AG04449 (cell line): ENCODE measurements at places on chromosomes 3 and 15.

DNA sequence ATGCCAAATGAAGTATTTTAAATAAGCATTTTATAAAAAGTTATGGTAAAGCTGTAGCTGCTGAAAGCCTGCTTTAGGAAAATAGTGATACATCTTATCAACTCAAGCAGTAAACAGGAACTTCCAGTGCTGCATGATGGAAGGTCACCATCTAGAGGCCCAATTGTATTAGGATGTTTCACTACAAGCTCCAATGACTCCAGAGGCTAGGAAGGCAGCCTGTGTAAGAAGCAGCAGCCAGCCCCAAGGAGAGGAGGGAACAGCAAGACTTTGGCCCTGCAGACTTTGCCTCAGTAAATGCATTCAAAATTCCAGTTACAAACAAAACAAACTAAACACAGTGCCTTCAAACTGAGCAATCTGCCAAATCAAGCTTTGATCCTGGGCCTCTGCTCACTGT, 32.1 kb downstream of the ILDR1 start:
- DNase-seq, result no peak

GRCh38 chr3:138323971-138324370, 5.7 kb downstream of the NME9 start:
- no peak for DNase-seq

DNA sequence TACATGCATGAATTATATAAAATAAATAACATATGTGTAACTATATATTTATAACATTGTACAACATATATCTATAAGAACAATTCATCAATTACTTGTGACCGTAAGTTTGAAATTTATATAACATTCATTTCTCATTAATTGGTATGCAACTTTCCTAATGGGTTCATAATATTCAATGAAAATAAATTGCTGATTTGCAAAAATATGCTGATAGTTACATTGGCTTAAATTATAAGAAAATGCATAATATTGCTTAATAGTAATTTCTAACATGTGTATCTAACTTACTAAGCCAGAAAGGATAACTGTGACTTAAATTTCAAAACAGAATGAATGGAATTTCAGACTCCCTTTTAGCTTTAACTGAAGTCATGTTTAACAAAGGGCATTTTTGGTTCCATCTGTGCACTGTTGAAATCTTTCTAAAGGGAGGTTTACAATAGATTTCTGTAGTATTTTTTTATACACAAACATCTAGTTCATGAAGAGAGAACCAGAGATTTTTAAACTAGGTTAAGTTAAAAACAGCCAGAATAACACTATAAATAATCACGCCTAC, 310.9 kb downstream of the TBC1D5 start:
- no peak for DNase-seq

DNA sequence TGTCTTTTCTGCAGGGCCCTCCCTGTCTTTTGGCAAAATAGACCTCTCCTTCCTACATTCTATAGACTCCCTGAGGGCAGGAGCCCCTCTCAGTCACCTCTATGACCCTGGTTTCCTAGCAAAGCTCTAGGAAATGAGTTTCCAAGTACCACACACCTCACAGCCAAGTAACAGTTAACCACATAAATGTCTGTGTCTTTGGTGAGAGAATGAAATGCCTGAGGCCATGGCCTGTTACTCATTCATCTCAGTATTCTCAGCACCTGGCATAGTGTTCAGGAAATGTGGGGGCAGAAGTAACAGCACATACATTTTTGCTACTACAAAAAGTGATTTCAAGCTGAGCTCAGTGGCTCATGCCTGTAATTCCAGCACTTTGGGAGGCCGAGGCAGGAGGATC, 21.0 kb downstream of the RFT1 start:
- no peak for DNase-seq

DNA sequence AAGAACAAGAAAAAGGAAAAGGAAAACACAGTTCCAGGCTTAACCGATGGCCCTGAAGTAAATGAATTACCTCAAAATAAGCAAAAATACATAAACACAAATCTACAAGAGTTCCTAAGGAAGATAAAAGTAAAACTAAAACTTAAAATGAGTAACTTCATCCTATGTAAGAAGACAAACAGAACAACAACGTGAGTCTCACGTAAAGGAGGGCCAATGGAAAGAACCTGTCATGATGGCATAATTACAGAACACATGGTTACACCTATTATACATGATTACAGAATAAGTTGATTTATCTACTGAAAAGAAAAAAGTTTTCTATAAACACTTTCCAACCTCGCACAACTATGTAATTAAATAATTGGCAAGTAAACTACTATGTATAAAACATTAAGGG, 42.1 kb downstream of the ADAM10 start:
- DNase-seq, result no peak

- no peak for DNase-seq
Measured at GRCh38 chr3:10515884-10516495, 10.6 kb upstream of the ATP2B2 start.

DNA sequence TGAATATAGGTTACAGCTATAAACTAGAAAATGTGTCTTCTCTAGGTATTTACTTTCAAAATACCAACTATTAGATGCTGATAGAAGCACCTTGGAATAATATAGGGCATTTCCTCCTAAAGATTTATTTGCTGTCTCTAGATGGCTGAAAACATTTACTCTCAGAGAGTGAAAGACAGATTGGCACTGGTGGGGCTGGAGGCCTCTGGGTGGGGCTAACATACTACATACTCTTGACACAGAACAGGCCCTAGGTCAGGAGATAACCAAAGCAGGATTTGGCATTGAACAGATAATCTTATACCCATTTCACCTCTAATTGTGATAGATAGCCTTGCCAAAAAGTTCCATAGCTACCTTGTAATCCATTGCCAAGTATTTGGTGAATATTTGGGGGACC, 253.3 kb upstream of the TBC1D5 start:
- DNase-seq, result no peak

GRCh38 chr3:46845860-46846623, 17.2 kb downstream of the MYL3 start:
- DNase-seq, result no peak

DNA sequence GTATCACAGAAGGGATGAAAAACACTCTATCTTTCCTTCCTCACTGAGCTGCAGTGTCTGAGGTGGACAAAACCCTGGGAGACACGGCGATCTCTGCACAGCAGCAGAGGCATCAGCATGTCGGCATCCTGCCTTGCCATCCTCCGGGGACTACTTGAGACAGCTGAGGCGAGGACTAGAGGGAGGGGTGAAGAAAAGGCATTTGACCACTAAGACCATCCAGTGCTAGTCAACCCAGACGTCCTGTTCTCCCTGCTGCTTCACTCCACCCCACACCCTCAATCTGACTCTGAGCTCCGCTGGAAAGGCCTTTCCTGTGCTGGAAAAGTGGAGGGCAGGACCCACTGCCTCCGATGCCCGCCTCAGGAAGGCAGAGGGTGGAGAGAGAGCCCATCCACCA, 67.3 kb downstream of the VGLL4 start:
- no peak for DNase-seq

DNA sequence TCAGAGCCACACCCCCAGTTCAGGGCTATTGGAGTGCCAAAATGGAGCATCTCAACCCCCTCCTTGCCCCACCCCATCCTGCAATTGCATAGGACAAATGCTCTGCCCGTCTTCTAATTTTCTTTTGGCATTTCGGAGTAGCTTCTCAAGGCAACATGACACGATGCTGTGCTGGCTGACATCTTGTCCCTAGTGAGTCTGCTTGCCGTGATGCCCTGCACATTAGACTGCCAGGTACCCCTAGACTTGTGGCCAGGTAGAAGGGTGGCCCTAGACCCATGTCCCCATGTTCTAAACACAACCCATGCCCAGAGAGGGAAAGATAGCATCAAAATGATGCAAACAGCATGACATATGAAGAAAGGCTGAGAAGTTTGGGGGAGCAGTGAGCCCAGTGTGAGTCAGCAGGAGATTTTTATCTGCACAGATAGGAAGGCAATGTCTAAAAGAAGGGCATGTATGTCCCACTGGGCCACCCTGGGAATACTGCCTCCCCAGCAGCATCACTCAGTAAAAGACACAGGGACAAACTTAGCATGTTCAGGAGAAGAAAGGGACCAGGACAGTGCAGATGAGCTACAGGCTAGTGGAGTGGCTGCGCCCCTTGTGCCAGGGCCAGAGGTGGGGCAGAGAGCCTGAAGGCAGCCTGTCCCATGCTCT, 36.8 kb downstream of the CA12 start:
- no peak for DNase-seq

DNA sequence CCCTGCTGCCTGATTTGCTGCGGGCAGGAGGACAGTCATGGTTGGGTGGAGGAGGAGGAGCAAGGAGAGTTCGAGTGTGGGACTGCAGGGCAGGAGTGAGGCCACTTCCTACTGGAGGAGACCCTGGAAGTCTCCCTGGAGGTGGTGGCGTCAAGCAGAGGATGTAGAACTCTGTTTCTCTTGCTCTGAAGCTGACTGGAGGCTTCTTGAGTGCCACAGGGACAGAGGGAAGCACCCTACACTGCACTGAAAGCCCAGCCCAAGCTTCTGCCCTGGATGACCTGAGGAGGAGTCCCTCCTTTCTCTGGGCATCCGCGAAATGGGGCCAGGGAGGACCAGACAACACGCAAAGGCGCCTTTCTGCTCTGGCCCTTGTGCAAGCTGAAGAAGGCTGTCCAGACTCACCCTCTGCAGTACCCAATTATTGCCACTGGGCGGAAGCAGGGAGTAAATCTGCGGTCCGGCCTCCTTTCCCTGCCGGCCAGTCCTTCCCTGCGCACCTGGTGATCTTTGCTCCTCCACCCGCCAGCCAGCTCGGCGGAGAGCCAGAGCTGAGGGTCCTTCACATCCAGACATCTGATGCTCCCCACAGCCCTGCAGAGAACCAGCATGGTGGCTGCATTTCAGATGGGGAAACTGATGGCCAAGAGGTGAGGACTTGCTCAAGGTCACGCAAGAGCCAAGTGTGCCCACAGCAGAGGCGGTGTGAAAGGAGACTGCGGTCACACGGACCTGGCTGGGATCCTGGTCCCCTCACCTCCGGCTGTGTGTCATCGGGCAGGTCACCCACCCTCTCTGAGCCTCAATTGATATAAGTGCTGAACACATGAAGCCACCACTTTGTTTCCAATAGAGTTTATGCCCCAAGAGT, 207.1 kb downstream of the TBC1D2B start:
- DNase-seq, result no peak

GRCh38 chr3:13105896-13106250, 32.6 kb upstream of the IQSEC1 start:
- no peak for DNase-seq
